ENCODE measurements at places on chromosomes 11 and 22. TPM values are rescaled to one million over a fixed set of nuclear protein-coding genes. Genes with fewer than 3 reads are reported as not detected.

- no peak for DNase-seq
- peaks cover 9% of the 10 kb centered on the region for H3K4me1 ChIP-seq
- H3K27ac ChIP-seq, result no peak overlapping the region
- no peaks in the 10 kb centered on the region for H3K27me3 ChIP-seq
- H3K36me3 ChIP-seq, result no peaks in the 10 kb centered on the region
- H3K4me3 ChIP-seq, result no peak overlapping the region
These were observed 600.1 kb downstream of the INSC start for GRCh38 chr11:15714641-15715399.

- H3K4me1 ChIP-seq, result peaks cover 19% of the 10 kb centered on the region
- peak overlapping the region; percentile 14 for H3K4me3 ChIP-seq
- H3K27me3 ChIP-seq, result no peaks in the 10 kb centered on the region
- peak overlapping the region; percentile 56 for H3K27ac ChIP-seq
- no peak for DNase-seq
- no peaks in the 10 kb centered on the region for H3K36me3 ChIP-seq
These were observed 3.9 kb downstream of the MYEOV start for GRCh38 chr11:69297787-69298266.

- no peak overlapping the region for H3K27ac ChIP-seq
- H3K4me1 ChIP-seq, result no peaks in the 10 kb centered on the region
- no peak for DNase-seq
These were observed 259.5 kb upstream of the CCDC90B start for GRCh38 chr11:83545494-83546260.

DNA sequence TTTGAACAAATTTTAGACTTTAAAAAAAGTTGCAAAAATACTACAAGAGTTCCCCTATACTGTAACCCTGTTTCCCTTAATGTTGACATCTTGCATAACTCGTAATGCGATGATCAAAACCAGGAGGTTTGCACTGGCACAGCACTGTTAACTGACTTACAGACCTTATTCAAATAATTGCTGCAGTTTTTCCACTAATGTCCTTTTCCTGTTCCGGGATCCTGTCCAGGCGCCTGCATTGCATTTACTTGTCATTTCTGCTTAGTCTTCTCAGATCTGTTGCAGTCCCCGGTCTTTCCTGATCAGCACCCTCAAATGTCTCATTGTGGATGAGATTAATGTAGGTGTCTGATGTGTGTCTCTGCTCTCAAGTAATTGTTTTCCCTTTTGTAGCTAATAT, 32.0 kb downstream of the APLP2 start:
- DNase-seq, result no peak
- no peaks in the 10 kb centered on the region for H3K27me3 ChIP-seq
- H3K27ac ChIP-seq, result no peak overlapping the region
- no peaks in the 10 kb centered on the region for H3K36me3 ChIP-seq

The TENM4 gene
- 0.82 TPM for total RNA-seq

The EIF4ENIF1 gene
- total RNA-seq, result 13.3 TPM

The GLB1L2 gene
- total RNA-seq, result 0.33 TPM

Data from gastrocnemius medialis (tissue), 4 donors.